Psoas muscle (tissue), 8 donors: ENCODE measurements at places on chromosomes 5 and 9. TPM values are rescaled to one million over a fixed set of nuclear protein-coding genes. Genes with fewer than 3 reads are reported as not detected.

DNA sequence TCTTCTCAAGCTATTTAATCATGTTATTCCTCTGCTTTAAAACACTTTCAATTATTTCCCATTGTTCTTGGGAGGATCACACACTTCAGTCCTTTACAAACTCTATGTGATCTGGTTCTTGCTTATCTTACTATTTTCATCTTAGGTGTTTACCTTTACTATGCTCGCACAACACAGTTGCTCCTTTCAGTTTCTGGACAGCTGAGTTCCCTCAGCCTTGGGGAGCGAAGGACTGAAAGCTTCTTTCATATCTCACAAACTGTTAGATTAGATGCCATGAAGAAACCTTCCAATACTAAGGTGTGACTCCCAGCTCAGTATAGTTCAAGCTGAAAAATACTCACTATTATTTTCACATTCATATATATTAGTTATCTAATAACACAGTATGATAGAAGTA is 117.9 kb downstream of the CDC42SE2 start:
- no peak for DNase-seq

DNA sequence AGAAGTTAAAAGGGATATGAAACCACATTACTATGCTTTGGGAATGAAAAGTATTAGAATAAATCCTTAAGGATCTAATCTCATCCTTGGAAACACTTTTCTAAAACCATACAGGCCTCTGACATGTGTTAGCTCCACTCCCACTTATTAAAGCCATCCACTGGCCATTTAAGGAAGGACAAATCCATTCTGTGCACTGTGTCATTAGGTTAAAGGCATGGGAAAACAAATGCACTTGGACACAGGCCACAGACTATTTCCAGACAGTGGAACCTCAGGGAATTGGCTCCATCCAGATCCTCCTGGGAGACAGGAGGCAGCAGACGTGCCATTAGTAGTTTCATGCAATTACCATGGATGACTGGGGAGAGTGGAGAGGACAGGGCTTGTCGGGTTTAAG is 454.9 kb downstream of the ENC1 start:
- DNase-seq = no peak

FOXI1 gene
- not detected for total RNA-seq

GRCh38 chr5:141272906-141273305 is 27.7 kb downstream of the PCDHB15 start:
- no peak for DNase-seq

DNA sequence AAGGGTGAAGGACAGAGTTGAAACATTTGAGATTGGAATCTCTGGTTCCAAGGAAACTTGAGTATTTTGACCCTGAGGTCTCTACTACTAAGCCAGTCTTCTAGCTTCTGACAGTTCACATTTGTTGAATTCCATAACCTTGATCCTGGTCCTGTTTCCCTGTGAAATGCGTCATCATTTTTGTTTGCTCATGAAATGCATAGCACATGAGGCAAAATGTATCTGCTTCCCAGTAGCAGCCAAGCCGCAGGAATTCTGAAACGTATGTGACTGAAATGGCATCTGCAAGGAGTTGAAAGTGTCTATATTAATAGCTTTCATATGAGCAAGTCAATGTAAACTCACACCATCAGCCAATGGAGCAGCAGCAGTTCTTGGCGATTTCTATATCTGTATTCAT is 307.9 kb downstream of the CSNK1G3 start:
- no peak for DNase-seq

- no peak for DNase-seq
Measured at GRCh38 chr9:76756941-76757673, 7.1 kb upstream of the PCA3 start.

DNA sequence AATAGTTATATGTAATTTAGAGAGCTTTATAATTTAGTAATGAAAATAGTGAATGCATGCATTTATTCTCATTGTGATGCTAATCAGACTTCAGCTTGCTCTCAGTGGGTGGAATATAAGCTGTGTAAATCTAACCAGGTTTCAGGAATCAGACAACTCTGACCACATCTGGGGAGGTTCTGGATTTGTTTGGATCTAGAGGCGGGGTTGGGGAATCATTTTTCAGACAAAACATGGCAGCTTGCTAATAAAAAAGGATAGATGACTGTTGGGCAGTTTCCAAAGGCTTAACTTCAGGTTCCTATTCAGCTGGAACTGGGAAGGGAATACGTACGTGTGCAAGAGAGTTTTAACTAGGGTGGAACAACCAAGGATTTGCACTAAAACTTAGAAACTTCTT is 43.2 kb upstream of the MAMDC2 start:
- no peak for DNase-seq

DNA sequence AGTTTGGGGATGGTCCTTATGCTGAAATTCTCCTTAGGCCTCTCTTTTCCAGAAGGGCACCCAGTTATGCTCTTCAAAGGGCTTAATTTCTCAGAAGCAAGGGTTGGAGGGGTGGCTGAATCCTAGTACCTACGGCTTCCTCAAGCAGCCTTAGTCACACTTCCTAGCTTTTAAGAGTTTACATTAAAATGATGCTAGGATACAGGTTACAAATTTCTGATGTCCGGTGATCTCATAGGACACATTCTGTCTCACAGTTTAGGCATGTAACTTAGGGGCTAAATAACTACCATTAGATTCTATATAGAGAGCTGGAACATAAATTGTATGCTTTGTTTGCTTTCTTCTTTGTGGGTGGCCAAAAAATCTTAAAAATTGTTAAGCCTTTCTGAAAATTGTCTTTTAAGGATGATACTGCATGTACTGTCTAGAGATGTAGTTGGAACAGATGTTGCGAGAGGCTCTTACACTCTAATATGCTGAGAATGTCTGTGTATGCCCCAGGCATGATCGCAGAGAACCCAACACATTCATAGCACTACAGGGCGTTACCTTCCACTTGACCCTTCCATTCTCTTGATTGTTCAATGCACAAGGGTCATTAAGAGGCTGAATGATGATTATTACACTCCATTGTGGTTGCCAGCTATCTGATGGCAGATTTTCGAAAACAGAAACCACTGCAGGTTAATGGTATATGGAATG is 139.1 kb downstream of the TMEM38B start:
- no peak for DNase-seq

FIBCD1 gene
- not detected for total RNA-seq

DNA sequence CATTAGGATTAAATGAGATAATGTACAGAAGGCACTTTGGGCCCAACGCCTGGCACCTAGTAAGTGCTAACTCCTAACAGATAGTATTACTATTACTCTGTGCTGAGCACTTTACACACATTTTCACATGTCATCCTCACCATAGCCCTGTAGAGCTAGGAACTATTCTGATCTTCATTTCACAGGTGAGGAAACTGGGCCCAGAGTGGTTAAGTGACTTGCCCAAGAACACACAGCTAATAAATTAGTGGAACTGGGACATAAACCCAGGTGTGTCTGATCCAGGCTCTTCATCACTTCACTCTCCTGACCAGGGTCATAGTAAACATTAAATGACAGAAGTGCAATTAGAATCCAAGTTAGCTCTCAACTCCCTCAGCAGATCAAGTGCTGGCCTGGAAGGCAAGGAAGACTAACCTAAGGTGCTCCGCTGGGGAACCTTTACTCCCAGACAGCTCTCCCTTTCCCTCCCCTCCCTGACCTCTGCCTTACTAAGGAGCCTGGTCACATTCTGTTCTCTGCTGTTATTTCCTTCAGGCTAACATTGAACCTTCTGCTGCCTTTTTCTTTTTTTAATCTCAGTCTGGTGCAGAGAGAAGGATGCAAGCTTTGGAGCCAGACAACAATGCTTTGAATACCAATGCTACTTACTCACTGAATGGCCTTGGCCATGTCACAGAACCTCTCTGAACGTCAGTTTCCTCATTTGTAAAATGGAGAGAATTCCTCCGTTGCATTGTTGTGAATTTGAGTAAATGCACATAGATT is 4.1 kb upstream of the ADRA1B start:
- no peak for DNase-seq

PCDHB16 gene
- total RNA-seq = 0.63 TPM

DNA sequence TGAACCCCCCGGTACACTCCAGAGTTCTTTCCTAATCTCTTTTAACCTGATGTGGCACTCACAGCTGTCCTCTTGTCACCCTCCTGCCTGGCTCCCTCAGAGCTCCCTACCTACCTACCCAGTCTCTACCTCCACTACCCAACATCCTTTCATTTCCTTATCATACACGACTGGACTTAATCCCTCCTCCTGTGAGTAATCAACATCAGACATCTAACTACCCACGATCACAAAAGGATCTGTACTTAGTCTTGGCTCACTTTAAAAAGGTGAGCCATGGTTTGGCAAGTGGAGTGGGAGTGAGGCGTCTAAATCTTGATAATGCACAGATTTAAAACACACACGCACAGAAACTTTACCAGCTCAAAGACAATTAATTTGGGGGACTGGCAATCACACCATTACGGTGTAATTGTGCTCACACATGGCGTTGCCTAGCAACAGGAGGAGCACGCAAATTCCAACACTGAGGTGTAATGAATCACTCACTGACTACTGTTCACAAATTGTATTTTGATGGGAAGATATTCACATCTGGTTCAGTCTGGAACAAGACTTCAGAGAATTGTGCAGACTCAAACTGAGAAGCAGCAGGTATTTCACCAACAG is 235.9 kb downstream of the EPB41L4A start:
- DNase-seq = no peak

ZFP37 gene
- 0.54 TPM for total RNA-seq

- no peak for DNase-seq
Measured at GRCh38 chr9:72932619-72933018, 20.2 kb downstream of the ALDH1A1 start.

- peak; percentile 44 for DNase-seq
Measured at GRCh38 chr5:154783774-154784460, 28.7 kb downstream of the LARP1 start.

DNA sequence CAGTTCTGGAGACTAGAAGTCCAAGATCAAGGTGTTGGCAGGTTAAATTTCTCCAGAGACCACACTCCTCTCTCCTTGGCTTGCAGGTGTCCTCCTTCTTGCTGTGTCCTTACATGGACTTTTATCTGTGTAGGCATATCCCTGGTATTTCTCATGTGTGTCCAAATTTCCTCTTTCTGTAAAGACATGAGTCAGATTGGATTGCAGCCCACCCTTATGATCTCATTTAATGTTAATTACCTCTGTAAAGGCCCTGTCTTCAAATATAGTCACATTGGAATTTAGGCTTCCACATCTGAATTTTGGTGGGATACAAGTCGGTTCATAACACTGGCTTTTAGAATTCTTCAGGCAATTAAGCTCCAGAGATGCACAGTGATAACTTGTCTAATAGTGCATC is 322.2 kb upstream of the GRIA1 start:
- no peak for DNase-seq

DBH gene
- 0.30 TPM for total RNA-seq

GRCh38 chr5:144144956-144145751 is 25.3 kb downstream of the YIPF5 start:
- DNase-seq = no peak

GRCh38 chr9:75612754-75613153 is 277.7 kb upstream of the PCSK5 start:
- DNase-seq = no peak

DNA sequence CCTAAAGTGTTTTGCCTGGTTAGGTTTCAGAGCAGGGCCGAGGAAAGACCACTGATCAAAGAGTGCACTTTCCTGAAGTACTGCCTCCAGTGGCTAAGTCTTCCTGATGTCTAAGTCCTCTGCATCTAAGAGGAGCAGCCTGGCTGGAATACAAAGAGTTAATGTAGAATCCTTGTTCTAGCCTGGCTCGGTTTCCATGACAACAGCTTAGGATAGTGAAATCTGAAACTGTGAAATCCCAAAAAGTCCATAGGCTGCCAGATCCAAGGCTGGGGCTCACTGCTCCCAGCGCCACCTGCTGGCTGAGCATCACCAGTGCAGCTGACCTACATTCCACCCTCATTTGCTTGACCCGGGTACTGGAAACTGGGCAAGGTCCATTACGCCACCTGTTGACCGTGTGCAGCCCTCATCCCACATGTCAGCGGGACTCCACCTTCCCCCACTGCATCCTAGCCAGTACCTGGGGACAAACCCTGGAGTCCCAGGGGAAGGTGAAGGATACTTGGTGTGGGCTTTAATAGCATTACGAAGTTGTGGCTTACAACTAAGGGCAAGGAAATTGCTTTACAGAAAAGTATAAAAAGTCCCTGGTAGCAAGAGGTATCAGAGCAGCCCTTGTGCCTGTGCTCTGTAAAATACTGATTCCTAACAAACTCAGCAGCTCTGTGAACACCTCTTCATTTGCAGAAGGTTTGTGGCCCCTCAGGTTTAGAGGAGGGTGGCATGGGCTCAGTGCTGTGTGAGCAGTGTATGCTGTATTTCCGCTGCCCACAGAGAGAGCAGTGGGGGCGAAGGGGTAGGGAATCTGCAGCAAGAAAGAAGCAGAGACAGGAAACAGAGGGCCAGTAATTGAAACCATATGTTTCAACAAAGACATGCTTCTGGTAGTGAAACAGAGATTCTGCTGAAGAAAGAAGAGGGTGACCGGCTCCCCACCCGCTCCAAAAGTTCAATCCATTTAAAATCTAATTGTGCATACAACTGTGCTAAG is 36.0 kb downstream of the PCDHGC5 start:
- peak; percentile 84 for DNase-seq

DNA sequence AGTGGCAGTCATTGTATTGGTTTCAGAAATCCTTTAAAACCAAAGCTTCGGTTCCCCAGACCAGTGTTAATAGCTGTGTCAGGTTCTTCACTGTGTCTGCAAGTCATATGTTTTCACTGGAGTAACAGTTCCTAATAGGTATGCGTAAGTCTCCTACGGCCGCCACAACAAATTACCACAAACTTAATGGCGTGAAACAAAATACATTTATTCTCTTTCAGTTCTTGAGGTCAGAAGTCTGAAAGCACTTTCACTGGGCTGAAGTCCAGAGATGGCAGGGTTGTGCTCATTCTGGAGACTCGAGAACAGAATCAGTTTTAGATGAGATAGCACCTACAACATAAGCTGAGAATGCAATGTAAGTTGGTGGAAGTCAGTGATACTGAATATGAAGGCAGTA is 556.2 kb downstream of the TLE4 start:
- no peak for DNase-seq

GAS1 gene
- 10.7 TPM for total RNA-seq

DNA sequence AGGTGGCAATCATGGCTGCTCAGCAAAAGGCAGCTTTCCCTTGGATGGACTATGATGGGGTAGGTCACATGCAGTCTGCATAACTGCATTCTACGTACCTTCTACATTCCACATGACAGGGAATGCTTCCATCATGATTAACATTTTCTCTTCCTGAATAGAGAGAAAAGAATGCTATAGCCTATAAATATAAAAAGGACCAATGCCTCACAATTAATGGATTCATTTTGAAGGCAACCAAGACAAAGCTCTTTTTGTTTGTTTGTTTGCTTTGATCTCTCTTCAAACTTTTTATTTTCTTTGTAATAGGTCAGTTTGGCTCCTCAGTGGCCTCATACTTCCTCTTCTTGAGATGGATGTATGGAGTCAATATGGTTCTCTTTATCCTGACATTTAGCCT is 201.3 kb downstream of the ALDH1A1 start:
- DNase-seq = no peak

GRCh38 chr5:125756456-125756855 is 666.8 kb upstream of the GRAMD2B start:
- DNase-seq = no peak

IARS1 gene
- 93.3 TPM for total RNA-seq
